Urinary bladder (tissue), 4 donors: ENCODE measurements at places on chromosomes 6 and 20. TPM values are rescaled to one million over a fixed set of nuclear protein-coding genes. Genes with fewer than 3 reads are reported as not detected.

CD40 gene
- polyA plus RNA-seq: 21.3 TPM

RAMACL gene
- polyA plus RNA-seq: 0.37 TPM

KIAA1755 gene
- polyA plus RNA-seq: 6.1 TPM

CST2 gene
- polyA plus RNA-seq: not detected

NRN1 gene
- 22.7 TPM for polyA plus RNA-seq

BAK1 gene
- polyA plus RNA-seq: 18.7 TPM

GRCh38 chr6:159982731-159983506, 14.0 kb downstream of the IGF2R start:
- no peak for DNase-seq

DNA sequence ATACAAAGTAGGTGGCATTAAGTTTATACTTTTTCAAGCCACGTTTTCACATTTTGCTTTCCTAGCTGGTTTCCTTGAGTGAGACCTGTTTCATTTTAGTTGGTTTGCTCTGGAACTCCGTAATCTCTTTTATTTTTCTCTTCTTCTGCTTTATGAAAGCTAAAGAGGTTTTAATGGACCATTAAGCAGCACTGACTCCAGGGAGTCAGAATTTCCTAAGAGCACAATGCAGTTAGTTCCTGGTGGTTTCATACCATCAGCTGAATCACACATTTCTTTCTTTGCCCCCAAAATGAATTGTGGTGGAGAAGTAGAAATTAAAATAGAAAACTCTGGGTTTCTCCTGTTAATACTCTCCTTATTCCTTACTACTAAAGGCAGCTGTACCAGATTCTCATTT, 3.4 kb downstream of the OPN5 start:
- DNase-seq: no peak

DNA sequence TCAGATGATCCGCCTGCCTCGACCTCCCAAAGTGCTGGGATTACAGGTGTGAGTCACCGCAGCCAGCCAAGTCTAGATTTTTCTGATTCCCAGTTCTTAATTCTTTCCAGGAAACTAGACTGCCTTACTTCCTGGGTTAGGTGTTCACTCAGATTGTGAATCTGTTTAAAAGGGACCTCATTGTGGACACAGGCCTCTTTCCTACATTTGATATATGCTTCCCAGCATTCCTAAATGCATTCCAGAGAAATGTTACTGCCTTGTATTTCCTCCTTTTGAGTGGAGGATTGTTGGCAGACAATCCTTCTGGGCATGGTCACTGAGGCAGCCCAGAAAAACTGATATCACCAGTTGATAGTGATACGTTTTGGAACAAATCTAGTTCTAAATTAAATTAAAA, 15.7 kb downstream of the TMEM181 start:
- no peak for DNase-seq

GRCh38 chr20:40687384-40688128, 1.5 kb downstream of the MAFB start:
- no peak for DNase-seq

GRCh38 chr6:151722342-151722741, 85.1 kb upstream of the ESR1 start:
- no peak for DNase-seq

DNA sequence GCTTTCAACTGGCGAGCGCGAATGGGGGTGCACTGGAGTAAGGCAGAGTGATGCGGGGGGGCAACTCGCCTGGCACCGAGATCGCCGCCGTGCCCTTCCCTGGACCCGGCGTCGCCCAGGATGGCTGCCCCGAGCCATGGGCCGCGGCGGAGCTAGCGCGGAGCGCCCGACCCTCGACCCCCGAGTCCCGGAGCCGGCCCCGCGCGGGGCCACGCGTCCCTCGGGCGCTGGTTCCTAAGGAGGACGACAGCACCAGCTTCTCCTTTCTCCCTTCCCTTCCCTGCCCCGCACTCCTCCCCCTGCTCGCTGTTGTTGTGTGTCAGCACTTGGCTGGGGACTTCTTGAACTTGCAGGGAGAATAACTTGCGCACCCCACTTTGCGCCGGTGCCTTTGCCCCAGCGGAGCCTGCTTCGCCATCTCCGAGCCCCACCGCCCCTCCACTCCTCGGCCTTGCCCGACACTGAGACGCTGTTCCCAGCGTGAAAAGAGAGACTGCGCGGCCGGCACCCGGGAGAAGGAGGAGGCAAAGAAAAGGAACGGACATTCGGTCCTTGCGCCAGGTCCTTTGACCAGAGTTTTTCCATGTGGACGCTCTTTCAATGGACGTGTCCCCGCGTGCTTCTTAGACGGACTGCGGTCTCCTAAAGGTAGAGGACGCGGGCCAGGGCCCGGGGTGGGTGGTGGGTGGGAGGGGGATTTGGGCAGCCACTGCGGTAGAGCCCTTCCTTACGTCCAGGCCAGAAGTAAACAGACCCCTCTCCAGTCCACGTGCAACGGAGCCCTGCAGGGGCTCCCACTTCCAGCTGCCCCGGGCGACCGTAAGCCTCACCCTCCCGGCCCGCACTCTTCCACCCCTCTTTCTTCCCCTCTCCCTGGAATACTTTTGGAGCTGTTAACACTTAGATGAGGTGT, 998 bp downstream of the BMP2 start:
- no peak for DNase-seq

DNA sequence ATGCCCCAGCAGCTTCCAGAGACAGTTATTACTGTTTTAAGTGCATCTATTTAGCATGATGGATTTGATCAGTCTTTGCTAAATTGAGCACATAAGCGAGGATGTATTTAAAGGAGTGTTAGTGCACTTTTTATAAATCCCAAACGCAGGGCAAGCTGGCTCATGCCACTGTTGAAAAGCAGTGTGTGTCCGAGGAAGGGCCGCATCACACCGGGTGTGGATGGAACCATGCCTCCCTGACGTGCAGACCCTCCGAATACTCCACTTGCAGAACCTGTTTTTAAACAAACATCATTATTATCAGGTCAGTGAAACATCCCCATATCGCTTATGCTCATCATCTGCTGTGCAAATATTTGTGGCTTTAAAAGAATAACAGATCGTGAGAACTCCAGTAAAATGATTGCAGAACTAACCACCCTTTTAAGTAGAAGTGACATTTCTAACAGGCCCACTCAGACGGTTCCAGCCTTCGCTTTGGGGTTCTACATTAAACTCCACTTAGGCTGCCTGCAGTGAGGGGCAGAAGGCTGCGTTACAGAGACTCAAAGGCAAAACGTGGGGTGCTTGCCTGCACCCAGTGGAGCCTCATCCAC, 190.1 kb downstream of the CDH4 start:
- DNase-seq: no peak

GRCh38 chr6:7669742-7670141, 56.2 kb upstream of the BMP6 start:
- DNase-seq: no peak

GRCh38 chr6:97445407-97445806, 162.4 kb upstream of the MMS22L start:
- DNase-seq: no peak

DNA sequence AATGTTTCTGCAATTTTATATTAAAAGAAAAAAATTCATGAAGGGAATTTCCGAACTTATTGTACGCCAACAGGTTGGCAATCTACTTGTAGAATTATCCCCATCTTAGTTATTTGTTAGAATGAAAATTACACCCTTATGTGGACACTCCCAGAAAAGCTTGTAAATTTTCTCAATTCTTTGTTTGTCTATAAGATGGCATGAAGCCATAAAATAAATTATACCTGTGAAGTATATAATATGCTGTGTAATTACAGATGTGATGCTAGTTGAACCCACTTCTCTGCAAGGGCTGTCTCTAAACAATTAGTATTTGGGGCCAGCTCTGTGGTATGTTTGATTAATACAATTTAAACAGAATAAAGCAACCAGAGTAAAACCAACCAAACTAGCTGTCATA, 52.1 kb upstream of the DSP start:
- no peak for DNase-seq

GRCh38 chr20:45292343-45292742, 14.3 kb upstream of the RBPJL start:
- no peak for DNase-seq

DNA sequence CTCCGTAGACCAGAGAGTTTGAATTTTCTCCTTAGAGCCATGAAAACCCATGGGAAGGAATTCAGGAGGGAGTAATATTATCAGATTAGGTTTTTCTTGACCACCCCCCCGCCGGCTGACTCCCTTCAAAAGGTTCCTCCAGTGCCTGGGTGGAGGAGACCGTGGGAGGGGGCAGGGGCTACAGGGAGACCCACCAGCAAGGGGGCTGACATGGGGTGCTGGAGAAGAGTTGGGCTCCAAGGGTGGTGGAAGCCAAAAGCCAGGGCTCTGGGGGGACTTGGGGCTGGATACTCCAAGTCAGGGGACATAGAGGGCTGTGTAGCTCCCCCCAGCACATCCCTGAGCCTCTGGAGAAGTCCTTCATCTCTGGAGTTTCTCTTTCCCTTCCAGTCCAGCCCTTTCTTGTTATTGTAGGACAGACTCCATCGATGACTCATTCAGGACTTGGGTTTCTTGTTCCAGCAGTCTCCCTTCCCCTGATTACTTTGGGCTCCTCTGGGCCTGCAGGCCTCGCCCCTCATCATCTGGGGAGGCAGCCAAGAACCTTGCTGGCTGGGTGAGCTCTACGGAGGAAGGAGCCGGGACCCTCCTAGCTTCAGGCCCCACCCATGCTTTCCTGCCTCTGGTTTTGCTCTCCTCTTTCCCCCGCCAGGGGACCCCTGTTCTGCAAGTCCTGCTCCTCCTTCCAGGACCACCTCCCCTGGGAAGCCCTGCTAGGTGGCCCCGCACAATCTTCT, 10.5 kb upstream of the KIAA1755 start:
- peak; percentile 78 for DNase-seq

GRCh38 chr6:52555518-52556233, 21.2 kb downstream of the TRAM2 start:
- no peak for DNase-seq

- DNase-seq: no peak
Measured at GRCh38 chr6:154249499-154250298, 106.9 kb downstream of the IPCEF1 start.

GRCh38 chr6:33983721-33984465, 162.0 kb downstream of the GRM4 start:
- DNase-seq: no peak

DNA sequence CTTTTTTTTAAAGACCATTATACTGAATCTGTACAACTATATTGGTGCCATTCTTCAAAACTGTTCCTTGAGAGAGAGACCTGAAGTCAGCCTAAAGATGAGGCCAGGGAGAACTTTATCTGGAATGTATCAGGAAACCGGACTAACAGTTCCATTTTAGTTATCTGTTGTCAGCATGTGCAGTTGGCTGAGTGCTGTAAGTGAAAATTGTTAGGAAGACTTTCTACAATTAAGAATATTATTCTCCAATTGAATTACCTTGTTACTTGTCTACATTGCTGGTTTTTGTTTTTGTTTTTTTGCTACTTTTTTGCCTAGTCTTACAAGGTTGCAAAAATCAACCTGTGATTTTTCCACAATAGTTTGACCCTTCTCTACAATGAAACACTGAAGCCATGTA, 7.5 kb downstream of the CEP57L1 start:
- no peak for DNase-seq

DNA sequence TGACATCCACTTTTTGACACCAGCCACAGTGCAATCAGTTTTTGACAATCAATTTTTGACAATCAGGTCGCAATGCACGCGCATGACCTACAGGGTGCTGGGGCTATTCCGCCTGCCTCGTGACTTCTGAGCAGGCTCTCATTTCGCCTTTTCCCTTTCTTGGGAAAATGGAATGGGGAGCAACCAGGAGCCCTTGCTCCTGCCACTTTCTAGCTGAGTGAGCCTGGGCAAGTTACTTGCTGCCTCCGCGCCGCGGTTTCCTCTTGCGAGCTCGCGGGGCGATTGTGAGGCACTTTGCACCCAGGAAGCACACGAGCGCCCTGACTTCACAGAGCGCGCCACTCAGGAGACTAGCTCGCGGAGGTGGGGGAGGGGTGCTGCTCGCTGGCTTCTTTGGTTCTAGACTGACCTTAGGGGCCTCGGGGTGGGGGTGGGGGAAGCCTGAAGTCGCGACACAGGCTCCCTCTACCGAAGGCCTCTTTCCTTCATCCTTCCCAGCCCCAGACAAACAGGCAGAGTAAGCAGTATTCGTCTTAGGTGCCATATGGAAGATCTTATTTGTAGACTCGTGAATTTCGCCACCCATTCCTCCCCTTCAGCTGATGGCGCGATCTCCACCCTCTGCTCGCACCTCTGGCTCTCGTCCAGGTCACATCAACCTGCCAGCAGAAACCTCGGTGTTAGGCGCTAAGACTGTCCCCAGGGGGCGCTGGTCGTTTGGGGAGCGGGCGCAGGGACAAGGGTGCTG, 4.6 kb downstream of the TP53TG5 start:
- peak; percentile 46 for DNase-seq
